ENCODE measurements at places on chromosomes 2 and 18. TPM values are rescaled to one million over a fixed set of nuclear protein-coding genes. Genes with fewer than 3 reads are reported as not detected.
A peak's percentile ranks its signal among the peaks of the same experiment; 100 is the strongest.

- no peaks in the 10 kb centered on the region for H3K27me3 ChIP-seq
- peaks cover 18% of the 10 kb centered on the region for H3K36me3 ChIP-seq
- H3K27ac ChIP-seq = peak overlapping the region; percentile 98
- DNase-seq = no peak
Observed at GRCh38 chr2:96870626-96871255, 861 bp upstream of the SEMA4C start.

DNA sequence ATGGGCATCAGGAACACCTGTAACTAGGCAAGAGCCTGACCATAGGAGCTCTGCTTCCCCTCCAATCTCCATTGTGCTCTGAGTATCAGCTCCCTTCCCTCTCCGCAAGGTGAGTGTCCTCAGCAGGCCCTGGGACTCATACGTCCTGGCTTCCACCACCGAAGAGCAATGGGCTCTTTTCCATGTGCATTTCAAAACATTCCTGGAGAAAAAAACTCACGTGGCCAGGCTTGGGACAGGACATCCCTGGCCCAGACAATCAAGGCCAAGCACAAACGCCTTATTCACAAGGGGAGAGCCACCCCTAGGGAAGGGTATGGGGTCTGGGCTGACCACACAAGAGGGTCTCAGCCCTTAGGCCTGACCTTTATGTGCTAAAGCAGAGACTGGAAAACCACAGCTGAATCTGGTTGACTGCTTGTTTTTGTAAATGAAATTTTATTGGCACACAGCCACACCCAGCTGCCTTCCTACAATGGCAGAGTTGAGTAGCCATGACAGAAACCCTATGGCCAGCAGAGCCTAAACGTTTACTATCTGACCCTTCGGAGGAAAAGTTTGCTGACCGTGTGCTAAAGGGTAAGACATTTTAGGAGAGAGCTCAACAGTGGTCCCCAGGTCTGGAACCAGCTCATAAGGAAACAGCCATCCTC, 175.7 kb upstream of the ARL4C start:
- no peak overlapping the region for H3K27ac ChIP-seq
- H3K36me3 ChIP-seq = no peaks in the 10 kb centered on the region
- H3K27me3 ChIP-seq = no peaks in the 10 kb centered on the region
- H3K4me1 ChIP-seq = peaks cover 7% of the 10 kb centered on the region
- no peak overlapping the region for H3K4me3 ChIP-seq

DNA sequence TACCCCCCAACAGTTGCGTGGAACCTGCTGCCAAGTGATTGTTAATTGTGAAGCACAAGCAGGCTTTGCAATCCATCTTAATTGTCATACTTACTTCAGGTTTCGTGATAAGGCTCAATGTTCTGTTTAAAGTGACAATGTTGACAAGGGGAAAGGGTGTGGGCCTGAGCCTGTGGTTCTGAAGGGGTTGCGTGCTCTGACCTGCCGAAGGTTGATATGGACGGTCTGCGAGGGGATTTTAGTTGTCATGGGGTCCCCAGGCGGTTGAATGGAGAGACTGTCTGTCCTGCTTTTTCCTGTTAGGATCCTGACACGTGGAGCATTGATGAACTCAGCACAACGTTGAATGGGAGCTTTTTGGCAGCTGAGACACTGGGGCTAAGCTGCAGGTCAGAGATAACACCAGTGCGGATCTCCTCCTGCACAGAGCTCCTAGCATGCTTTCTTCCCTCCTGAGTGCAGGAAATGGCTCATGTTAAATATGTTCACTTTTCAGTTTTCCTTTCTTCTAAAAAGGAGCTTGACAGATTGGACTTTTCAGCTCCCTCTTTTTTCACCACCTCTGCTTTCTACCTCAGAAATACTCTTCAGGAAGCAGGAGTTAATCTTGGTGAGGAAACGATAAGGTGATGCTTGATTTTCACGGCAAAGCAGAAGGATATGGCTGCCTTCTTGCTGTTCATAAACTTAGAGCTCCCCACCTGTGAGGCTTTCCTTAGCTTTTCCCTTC, 62.9 kb upstream of the ZEB2 start:
- no peaks in the 10 kb centered on the region for H3K27me3 ChIP-seq
- no peak for DNase-seq

GRCh38 chr2:178513876-178514275, 33.6 kb downstream of the PLEKHA3 start:
- no peak overlapping the region for H3K27ac ChIP-seq
- H3K4me1 ChIP-seq = no peaks in the 10 kb centered on the region
- no peak for DNase-seq
- no peak overlapping the region for H3K4me3 ChIP-seq

DNA sequence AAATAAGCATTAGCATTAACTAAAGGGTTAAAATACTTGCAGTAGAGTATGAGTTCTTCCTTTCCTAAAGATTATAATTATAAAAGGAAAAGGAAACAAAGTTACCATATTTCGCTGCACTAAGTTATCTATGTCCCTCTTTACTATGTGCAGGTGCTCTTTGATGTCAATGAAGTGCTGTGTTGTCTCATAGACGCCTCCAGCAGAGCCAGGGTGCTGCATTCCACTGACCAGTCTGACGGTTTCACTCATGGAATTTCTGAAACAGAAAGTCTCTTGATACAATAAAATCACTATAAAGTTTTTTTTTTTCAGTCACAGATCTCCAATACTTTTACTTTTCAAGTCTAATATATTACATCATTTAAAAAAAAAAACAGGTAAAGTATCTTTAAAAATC, 14.5 kb upstream of the CPLX4 start:
- no peaks in the 10 kb centered on the region for H3K27me3 ChIP-seq
- H3K36me3 ChIP-seq = peaks cover 94% of the 10 kb centered on the region
- H3K4me1 ChIP-seq = peaks cover 22% of the 10 kb centered on the region
- no peak overlapping the region for H3K27ac ChIP-seq
- no peak overlapping the region for H3K4me3 ChIP-seq

DNA sequence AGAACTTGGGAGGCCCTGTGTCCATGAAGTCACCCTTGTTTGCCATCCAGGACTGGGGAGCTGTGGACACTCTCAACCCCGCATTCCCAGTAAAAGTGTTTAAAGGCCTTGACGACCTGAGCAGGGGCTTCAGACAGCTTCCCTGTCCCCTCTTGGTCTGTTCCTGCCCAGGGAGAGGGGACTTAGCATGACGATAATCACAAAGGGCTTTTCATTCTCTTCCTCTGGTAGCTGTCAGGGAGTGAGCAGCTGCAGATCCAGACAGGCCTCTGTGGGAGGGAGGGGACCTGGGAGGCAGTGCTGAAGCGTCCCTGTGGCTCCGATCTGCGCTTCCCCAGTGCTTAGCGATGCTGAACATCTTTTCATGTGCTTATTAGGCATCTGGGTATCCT, 77.8 kb upstream of the HS6ST1 start:
- no peak overlapping the region for H3K4me3 ChIP-seq
- H3K4me1 ChIP-seq = no peaks in the 10 kb centered on the region
- H3K27ac ChIP-seq = no peak overlapping the region
- no peaks in the 10 kb centered on the region for H3K36me3 ChIP-seq
- DNase-seq = no peak

The LOXL3 gene
- 4.7 TPM for total RNA-seq

- no peaks in the 10 kb centered on the region for H3K36me3 ChIP-seq
- H3K4me3 ChIP-seq = no peak overlapping the region
- no peaks in the 10 kb centered on the region for H3K27me3 ChIP-seq
- no peaks in the 10 kb centered on the region for H3K4me1 ChIP-seq
Observed at GRCh38 chr2:14700753-14701152, 68.2 kb downstream of the LRATD1 start.

GRCh38 chr18:70288851-70289328, at the start of gene SOCS6:
TSS of gene SOCS6 (plus strand) at chr18:70289045. CDS start at chr18:70324669, 35,624 bp downstream.
- peaks cover 63% of the 10 kb centered on the region for H3K4me1 ChIP-seq
- H3K27me3 ChIP-seq = no peaks in the 10 kb centered on the region
- DNase-seq = peak; percentile 66
- peak within 1 kb of the TSS; percentile 90 for H3K27ac ChIP-seq
- peak within 1 kb of the TSS; percentile 80 for H3K4me3 ChIP-seq
- no peaks in the 10 kb centered on the region for H3K36me3 ChIP-seq

The AMER3 gene
- total RNA-seq = not detected

GRCh38 chr2:169664600-169664977, 29.6 kb downstream of the CFAP210 start:
- H3K36me3 ChIP-seq = no peaks in the 10 kb centered on the region
- H3K4me3 ChIP-seq = no peak overlapping the region
- no peak overlapping the region for H3K27ac ChIP-seq
- H3K4me1 ChIP-seq = peaks cover 9% of the 10 kb centered on the region

GRCh38 chr2:113077921-113078320, 10.2 kb downstream of the IL1F10 start:
- H3K36me3 ChIP-seq = no peaks in the 10 kb centered on the region
- peaks cover 34% of the 10 kb centered on the region for H3K27me3 ChIP-seq
- no peak overlapping the region for H3K4me3 ChIP-seq
- DNase-seq = no peak
- no peaks in the 10 kb centered on the region for H3K4me1 ChIP-seq

The MGAT4A gene
- 18.4 TPM for total RNA-seq

- no peaks in the 10 kb centered on the region for H3K27me3 ChIP-seq
- peak overlapping the region; percentile 95 for H3K27ac ChIP-seq
- peak; percentile 23 for DNase-seq
- H3K36me3 ChIP-seq = no peaks in the 10 kb centered on the region
Observed at GRCh38 chr2:226835420-226835795, 446 bp upstream of the RHBDD1 start.

The DSG4 gene
- total RNA-seq = not detected

The IL1RN gene
- 0.33 TPM for total RNA-seq

DNA sequence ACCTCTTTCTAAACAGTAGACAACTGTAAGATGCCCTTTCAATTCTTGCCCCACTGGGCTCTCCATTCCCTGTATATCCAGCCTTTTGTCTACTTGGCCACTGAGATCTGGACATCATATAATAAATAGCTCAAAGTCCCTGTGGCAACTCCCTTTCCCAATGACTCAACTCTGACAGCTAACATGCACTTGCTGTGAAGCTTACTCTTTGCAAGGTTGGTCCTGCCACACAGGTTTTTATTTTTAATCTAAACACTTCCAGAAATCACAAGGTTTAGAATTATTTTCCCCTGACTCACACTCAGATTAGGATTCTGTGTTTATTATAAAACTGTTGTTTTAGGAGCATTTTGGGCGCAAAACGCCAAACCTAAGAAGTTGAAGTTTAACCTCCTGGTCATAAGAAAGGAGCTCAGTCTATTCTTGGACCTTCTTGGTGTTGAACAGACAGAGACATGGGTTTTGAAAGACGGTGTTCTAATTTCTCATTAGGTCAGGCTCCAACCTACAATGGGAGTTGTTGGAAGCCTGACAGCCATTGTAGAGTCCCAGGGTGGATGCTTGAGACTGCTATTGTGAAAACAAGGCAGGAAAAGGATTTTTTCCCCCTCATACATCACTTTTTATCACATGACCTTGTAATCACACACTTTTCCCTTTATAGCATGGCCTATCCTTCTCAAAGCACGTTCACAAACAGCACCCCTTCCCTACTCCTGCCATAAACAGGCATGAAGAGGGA, 124.7 kb upstream of the SERPINE2 start:
- H3K36me3 ChIP-seq = no peaks in the 10 kb centered on the region
- peak overlapping the region; percentile 42 for H3K27ac ChIP-seq

DNA sequence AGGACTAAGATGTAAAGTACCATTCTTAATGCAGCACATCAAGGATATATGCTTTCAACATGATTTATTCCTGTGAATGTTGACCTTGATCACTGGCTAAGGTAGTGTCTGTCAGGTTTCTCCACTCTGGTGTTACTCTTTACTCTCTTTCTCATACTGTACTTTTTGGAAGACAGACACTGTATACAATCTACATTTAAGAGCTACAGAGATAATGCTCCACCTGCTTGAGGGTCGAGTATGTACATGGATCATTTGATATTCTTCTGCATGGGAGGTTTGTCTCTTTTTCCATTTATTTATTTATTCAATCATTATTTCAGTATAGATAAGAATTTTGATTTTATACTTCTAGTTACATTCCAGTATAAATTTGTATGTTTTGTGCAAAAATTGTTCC, 199.5 kb upstream of the RGPD4 start:
- no peaks in the 10 kb centered on the region for H3K27me3 ChIP-seq
- no peaks in the 10 kb centered on the region for H3K36me3 ChIP-seq
- DNase-seq = no peak
- no peaks in the 10 kb centered on the region for H3K4me1 ChIP-seq
- H3K4me3 ChIP-seq = no peak overlapping the region

DNA sequence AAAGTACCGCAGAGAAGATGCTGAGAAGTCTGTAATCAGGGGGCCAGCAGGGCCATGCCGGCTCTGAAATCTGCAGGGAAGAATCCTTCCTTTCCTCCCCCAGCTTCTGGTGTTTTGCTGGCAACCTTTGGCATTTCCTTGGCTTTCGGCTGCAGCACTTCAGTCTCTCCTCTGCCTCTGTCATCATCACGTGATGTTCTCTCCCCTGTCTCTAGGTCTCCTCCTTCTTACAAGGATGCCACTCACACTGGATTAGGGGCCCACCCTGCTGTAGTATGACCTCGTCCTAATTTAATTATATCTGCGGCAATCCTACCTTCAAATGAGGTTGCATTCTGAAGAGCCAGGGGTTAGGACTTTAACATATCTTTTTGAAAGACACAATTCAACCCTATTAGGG, 13.8 kb upstream of the RAB12 start:
- peaks cover 4% of the 10 kb centered on the region for H3K27me3 ChIP-seq
- no peak overlapping the region for H3K4me3 ChIP-seq
- no peaks in the 10 kb centered on the region for H3K36me3 ChIP-seq
- H3K27ac ChIP-seq = no peak overlapping the region
- no peaks in the 10 kb centered on the region for H3K4me1 ChIP-seq
- DNase-seq = no peak

Data from left ventricle myocardium inferior (tissue), 1 donor.